ENCODE measurements at places on chromosomes 1 and 21. TPM values are rescaled to one million over a fixed set of nuclear protein-coding genes. Genes with fewer than 3 reads are reported as not detected.

DNA sequence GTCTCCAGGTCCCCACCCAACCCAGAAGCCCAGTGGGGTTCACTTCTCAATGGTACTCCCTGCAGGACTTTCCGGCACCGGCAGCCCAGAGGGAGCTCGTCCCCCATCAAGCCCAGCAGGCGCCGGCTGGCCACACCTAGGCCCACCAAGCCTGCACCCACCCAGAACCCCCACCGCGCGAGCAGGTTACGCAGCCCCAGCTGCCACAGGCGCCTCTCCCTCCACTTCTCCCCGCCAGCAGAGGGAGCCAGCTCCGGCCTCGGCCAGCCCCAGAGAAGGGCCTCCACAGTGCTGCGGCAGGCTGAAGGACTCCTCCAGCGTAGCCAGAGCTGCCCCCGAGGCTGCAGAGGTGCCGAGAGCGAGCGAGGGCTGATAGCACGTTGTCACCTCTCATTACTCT lies 722.3 kb downstream of the PLA2G4A start:
- no peak for DNase-seq

GRCh38 chr1:117669572-117669971 lies 63.7 kb downstream of the TENT5C start:
- peak; percentile 56 for DNase-seq

DNA sequence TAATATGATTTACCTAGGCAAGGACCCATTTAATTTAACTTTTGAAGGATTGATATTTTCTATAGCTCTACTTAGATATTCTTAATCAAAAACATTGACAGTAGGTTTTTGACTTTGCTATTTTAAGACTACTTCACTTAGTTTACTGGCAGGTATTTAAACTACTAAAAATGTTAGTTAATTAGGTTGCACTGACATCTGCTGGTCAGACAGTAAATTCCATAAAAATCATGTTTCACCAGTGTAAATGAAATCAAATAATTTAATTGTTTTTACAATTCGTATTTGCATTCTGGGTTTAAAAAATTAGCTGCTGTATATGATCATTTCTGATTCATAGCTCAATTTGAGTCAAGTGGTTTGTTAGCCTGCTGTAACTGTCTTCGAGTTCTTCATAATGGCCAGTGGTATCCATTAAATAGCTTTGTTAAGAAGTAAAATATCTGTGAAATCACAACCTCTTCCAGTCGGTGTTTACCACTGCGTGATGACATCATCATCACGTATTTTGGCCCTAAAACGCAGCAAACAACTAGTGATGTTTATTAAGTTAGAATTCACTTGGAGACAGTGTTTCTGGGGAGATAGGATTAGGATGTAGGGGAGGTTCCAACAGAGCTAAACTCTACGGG lies 26.2 kb downstream of the EXTL2 start:
- DNase-seq, result no peak

GRCh38 chr1:155967341-155968050 lies 10.9 kb downstream of the ARHGEF2 start:
- DNase-seq, result peak; percentile 61

The C1orf94 gene
- not detected for total RNA-seq

DNA sequence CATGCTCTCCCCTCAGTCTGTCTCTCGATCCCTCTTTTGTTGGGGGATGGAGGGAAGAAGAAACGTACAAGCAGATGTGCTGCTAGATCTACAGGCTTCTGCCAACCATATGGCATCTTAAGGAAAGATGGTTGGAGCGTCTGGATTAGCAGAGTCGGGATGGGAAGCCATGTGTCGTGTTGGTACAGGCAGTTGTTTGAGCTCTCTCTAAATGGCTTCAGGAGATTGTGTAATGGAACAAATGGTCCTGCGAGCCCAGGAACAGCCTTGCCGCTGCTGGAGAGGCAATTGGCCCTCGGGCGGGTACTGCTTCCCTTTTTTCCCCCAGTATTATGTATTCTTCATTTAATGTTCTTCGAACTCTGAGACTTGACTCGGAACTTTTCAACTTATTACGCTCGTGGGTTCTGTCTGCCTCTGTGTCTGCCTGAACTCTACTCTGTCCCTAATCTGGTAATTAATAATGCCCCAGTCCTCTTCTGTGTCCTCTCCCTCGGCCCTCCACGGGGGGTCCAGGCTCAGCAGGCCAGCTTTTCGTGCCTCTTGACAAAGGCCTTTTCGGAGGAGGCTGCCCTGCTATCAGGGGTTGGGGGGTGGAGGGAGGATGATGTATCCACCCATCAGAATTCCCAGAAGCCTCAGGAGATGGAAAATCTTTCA lies 215.3 kb downstream of the SDCCAG8 start:
- DNase-seq, result no peak

All from left ventricle myocardium superior (tissue), 1 donor.